Naive thymus-derived CD4-positive, alpha-beta T cell (primary cell): ENCODE measurements at places on chromosomes 11 and 22.

DNA sequence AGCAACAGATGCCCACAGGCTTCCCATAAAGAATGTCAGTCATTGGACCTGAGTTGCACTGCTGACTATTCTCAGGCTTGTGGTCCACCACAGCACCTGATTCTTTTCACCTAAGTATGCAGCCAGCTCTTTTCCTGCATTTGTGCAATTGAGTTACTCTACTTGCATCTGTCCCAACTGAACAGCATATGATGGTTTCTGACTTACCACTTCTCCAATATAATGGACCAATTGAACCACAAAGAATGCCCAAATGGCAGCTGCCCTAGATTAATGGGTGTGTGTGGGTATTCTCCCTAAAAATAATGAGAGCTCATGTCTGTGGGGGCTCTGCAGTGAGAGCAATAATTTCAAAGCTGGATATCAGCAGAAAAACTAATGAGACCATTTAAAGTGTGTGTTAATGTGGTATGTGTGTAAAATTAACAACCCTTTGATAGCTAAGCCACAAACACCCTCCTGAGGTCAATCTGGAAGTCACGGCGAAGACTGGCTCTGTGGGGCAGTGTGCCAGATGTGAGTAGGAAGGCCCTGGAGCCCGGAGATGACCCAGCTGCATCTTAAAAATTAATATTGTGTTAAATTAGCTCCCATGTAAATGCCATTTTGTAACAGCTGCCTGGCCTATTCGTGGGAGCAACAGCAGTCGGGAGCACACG is 43.8 kb downstream of the SC5D start:
- DNase-seq, result no peak

GRCh38 chr22:43745411-43745770 is 66.7 kb downstream of the EFCAB6 start:
- DNase-seq, result no peak

DNA sequence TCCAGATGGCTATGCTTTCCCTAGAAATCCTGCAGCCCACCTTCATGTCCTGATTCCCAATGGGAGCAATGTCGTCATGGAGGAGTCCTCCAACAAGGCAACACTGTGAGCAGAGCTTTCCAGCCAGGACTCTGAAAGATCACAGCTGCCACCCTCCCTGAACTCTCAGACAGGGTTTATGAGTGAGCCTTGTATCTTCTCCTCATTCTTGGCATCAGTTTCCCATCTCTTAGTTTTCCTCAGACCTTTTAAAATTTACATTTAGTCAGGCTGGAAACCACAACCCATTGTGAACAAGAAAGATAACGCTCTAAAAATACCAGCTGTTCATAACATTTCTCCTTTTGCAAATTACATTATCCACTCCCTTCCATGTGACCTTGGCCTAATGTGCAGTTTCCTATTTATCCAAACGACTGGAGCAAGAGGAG is 15.6 kb upstream of the LYVE1 start:
- no peak for DNase-seq

DNA sequence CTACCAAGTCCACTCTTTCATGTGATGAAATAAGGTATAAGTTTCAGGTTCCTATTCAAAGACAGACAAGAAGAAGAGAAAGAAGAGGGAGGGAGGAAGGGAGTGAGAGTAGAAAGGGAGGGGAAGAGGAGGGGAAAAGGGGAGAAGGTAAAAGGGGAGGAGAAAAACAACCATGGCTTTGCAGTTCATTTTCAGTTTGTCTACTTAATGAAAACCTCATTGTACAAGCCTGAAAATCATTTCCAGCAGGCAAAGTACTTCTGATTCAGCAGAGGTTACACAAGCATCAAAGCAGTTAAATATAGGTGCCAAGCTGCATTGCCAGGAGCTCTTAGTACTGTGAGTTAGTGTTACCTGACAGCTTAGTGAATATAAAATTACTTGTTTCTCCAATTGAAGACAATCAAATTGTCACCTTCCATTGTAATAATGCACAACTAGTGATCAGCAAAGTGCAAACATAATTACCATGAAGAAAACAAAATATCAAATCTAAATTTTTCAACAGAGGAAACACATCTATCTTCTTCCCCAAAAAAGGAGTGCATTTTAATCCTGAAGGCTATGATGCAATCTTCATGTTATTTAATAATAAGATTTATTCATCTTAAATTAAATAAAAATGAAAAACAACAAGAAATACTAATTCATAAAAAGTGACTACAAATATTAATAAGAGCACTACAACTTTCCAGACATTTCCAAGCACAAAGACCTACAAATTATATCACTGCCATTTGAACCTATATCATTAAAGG is 8.2 kb downstream of the SOX6 start:
- DNase-seq, result no peak

GRCh38 chr22:40449676-40450035 is 79.3 kb downstream of the SGSM3 start:
- DNase-seq, result no peak

DNA sequence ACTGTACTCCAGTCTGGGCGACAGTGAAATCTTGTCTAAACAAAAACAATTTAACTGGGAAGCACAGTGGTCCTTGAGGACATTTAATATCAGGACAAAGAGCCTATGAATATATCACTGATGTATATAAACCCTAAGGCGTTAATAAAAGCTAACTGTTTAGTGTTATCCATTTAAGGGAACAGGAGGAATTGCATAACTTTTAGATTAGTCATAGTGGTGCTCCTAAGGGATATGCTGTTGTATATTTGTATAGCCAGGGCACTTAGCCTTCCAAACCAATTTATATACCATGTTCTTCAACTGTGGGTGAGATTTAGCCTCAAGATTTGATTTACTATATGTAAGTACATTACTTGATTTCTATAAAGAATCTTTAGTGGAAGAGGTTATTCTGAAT is 3.0 kb upstream of the CHEK1 start:
- no peak for DNase-seq

GRCh38 chr11:16606784-16607674 is 131.4 kb upstream of the C11orf58 start:
- DNase-seq, result no peak

DNA sequence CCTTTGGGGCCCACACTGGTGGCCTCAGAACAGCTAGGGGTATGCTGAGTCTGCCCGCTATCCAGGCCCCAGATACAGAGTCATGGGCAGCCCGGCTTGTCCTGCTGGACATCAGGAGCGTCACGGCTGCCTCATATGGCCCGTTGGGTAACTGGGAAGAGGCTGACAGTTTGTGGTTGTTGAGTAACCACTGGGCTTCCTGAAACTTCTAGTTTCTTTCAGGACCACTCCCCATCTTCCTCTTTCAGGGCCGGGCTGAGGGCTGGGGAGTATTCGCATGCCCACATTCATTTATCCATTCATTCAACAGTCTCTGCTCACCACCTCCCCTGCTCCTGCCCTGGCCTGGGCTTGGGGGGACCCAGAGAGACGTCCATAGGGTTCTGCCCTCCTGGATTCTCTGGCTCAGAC is 13.4 kb upstream of the P2RY2 start:
- no peak for DNase-seq

GRCh38 chr11:95414217-95414616 is 183.2 kb upstream of the SESN3 start:
- no peak for DNase-seq

DNA sequence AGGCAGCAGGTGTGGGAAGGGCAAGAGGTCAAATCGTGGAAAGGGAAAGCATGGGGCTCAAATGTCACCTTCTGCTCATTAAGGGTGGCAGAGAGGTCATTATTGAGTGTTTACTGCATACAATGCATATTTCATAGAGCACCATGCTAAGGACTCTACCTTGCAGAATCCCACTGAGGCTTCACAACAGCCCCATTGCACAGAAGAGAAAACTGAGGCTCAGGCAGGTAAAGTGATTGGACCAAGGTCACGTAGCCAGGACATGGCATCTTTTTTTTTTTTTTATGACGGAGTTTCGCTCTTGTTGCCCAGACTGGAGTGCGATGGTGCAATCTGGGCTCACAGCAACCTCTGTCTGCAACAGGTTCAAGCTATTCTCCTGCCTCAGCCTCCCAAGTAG is 7.8 kb downstream of the FLRT1 start:
- DNase-seq, result no peak

GRCh38 chr22:37015587-37015878 is 3.7 kb downstream of the TST start:
- DNase-seq, result no peak

- no peak for DNase-seq
Measured at GRCh38 chr11:71418643-71419042, 29.6 kb downstream of the DHCR7 start.
